Activated CD8-positive, alpha-beta T cell treated with anti-CD3 and anti-CD28 coated beads for 36 hours (primary cell): ENCODE measurements at places on chromosomes 7 and 10. TPM values are rescaled to one million over a fixed set of nuclear protein-coding genes. Genes with fewer than 3 reads are reported as not detected.

DNA sequence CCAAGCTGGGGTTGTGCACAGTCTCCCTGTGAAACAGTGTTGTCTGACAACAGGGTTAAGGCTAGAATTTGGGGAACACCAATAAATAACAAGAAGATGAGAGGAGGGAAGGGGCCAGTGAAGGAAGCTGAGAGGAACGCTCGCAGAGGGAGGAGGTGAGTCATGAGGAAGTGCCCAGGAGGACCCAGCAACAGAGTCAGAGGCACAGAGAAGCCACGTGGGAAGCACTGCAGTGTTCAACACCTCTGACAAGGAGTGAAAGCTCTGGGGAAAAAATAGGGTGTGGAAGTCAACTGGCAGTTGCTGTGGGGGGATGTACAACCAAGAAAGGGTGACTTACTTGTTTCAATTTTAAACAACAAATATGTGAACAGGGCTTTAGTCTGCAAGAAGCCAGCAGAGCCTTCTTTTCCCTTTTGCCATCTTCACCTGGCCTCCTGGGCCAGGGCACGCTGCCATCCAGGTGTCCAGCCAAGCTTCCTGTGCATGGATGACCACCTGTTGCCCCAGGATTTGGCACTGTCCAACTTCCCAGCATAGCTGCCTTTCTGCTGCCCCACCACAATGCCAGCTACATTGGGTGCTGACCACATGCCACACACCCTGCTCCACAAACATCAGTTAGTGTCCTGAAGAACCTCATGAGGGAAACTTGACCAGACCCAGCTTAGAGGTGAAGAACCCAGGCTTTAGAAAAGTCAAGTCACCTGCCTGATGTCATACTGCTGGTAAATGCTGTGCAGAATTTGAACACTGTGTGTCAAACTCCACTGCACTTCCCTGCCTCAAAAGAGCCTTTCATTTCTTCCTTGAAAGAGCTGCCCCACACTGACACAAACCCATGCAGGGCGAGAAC lies 69.6 kb downstream of the ATXN7L1 start:
- DNase-seq: peak; percentile 83

GRCh38 chr7:108251700-108252099 lies 121.5 kb upstream of the LAMB4 start:
- no peak for DNase-seq

- DNase-seq: no peak
Observed at GRCh38 chr10:98295401-98295811, 27.4 kb upstream of the LOXL4 start.

DNA sequence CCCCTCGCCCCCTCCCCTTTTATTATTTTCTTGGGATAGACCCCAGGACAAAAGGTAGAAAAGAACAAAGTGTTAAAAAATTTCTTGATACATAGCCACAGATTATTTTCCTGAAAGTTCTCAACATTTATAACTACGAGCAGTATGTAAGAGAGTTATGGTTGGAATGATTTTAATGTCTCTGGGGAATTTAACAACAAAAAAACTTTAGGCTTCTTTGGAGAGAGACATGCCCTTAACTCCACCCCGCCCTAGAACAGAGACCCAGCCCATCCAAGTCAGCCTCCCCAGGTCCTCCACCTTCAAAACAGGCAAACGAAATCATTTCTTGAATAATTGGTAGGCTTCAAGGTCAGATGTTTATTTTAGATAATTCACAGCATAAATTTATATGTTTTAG lies 97.1 kb downstream of the TCF7L2 start:
- DNase-seq: no peak

DNA sequence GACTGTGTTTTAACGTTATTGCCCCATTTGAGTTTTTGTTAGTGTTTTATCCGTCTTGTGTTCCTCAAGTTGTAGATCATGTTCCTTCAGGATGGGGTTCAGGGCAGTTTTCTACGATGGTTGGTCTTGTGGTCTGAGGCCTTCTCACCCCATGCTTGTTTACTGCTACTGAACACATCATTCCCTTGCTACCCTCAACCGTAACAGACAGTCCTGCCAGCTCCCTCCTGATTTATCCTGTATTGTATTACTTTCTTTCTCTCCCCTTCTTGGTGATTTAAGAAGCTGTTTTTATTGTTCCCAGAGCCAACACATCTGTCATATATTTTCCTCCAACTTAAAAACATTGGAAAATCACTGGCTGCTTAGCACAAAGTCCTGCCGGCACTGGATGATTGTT lies 719.8 kb downstream of the INHBA start:
- DNase-seq: no peak

GRCh38 chr10:62666275-62666674 lies 138.2 kb upstream of the ADO start:
- no peak for DNase-seq

- no peak for DNase-seq
Observed at GRCh38 chr10:101570428-101571270, 17.4 kb downstream of the POLL start.

DNA sequence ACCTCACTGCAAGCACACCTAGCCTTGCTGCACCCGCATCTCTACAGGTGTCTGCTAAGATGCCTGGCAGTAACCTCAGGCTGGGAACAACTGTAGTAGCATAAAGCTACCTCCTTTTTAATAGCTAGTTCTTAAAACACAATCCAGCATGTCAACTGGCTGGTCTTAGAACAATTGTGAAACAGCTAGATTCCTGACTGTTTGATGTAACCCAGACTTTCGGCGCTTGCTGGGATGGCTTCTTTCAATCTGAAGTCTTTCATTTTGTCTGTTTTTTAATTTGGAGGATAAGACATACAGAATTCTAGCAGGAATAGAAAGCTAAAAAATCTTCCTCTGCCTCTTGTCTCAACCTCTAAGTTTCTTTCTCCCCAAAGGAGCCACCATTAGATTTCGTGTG lies 59.8 kb downstream of the GSDME start:
- DNase-seq: no peak

DNA sequence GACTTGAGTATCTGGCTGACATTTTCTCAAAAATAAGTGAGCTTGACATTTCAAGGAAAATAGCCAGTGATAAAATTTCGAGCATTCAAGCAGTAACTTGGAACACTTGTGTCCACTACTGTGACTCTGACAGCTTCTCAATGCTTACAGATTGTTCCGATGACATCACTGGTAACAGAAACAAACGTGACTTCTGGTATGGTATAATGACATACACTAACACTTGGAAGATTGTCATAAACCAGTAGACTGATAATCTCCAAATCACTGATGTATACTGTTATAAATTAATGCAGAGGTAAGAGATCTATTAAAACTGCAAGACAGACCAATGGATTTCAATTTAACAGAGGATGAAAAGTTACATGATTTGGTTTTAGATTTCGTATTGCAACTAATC lies 6.5 kb downstream of the MINDY3 start:
- DNase-seq: no peak

GRCh38 chr7:86914551-86914950 lies 144.9 kb downstream of the ELAPOR2 start:
- no peak for DNase-seq

- no peak for DNase-seq
Observed at GRCh38 chr10:44539178-44539577, 154.3 kb upstream of the CXCL12 start.

DNA sequence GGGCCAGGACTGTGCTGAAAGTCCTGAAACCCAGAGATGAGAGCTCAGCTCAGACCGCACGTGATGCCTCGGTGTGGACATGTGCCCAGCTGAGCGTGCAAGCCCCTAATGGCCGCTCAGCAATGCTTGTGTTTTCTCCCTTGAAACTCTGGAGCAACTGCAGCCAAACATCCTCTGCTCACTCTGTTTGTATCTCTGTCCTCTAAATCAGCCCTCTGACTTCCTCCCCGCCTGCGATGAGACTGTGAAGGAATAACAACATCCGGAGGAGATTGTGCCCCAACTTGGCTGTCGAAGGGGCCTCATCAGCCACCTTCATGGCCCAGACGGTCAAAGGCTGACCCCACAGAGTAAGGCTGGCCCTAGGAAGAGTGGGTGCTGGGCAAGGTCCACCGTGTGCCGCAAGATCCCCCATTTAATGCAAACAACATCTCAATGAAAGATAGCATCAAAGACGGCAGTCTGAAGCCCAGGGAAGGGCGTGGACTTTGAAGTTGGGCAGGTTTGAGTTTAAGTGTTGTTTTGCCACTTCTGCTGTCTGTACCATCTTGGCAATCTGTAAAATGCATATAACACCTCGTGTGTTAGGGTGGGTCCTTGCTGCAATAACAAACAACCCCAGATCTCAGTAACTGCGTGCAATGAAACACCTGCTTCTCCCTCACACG lies 39.9 kb downstream of the CALML3 start:
- no peak for DNase-seq

- no peak for DNase-seq
Observed at GRCh38 chr7:99293650-99294049, 21.0 kb downstream of the MYH16 start.

DNA sequence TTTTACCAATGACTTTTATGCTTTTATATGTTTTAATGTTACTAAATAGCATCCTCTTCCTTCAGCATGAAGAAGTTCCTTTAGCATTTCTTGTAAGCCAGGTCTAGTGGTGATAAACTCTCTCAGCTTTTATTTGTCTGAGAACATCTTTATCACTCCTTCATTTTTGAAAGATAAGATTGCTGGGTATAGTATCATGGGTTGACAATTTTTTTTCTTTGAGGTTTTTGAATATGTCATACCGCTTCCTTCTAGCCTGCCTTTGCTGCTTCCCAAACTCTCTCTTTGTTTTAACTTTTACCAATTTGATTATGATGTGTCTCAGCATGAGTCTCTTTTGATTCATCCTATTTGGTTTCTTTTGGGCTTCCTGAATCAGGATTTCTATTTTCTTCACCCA lies 108.2 kb upstream of the KAT6B start:
- no peak for DNase-seq

- no peak for DNase-seq
Observed at GRCh38 chr10:78342827-78343653, 309.4 kb downstream of the RPS24 start.

DNA sequence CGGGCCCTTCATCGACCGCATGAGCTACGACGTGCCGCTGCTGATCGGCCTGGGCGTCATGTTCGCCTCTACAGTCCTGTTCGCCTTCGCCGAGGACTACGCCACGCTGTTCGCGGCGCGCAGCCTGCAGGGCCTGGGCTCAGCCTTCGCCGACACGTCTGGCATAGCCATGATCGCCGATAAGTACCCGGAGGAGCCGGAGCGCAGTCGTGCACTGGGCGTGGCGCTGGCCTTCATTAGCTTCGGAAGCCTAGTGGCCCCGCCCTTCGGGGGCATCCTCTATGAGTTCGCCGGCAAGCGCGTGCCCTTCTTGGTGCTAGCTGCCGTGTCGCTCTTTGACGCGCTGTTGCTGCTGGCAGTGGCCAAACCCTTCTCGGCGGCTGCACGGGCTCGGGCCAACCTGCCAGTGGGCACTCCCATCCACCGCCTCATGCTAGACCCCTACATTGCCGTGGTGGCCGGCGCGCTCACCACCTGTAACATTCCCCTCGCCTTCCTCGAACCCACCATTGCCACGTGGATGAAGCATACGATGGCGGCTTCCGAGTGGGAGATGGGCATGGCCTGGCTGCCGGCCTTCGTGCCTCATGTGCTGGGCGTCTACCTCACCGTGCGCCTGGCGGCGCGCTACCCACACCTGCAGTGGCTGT lies 1.2 kb downstream of the SLC18A3 start:
- peak; percentile 9 for DNase-seq

GRCh38 chr10:77417806-77418640 lies 219.6 kb downstream of the KCNMA1 start:
- DNase-seq: no peak

GRCh38 chr7:108839076-108839475 lies 269.4 kb downstream of the DNAJB9 start:
- no peak for DNase-seq

- no peak for DNase-seq
Observed at GRCh38 chr10:122182308-122182707, 88.8 kb upstream of the BTBD16 start.

- DNase-seq: no peak
Observed at GRCh38 chr10:84469470-84469869, 141.1 kb downstream of the CCSER2 start.

DNA sequence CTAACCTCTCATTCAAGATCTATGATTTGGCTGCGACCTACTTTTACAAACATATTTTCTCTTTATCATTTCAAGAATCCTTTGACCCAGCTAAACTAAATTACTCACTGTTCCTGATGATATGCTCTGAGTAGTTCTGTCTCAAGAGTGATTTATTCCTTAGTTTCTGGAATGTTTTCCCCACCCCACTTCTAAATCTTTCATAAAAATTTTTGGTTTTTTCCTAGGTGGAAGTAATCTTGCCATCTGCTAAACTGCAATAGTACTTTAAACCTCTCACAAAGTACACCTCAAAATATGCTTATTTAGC lies 170.8 kb downstream of the DNAJC1 start:
- no peak for DNase-seq

DNA sequence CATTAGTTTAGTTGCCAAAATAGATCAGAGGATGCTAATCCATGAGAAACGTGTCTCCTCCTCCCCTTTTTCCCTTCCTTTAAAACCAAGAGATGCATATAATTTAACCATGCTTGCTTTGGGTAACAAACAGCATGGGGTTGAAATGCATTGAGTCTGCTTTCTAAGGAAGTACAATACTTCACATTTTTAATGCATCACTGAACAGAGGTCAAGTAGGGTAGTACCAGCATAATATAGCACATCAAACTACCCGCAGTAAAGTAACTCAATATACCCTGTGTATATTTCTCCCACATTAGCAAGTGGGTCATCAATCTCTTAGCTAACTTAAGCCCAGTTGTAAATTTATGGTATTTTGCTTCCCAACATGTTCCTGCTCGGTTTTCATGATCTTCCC lies 239.3 kb upstream of the SEMA3C start:
- DNase-seq: no peak

The TUBAL3 gene
- not detected for total RNA-seq

The H2BK1 gene
- total RNA-seq: not detected

The ZNF398 gene
- 7.2 TPM for total RNA-seq

The NFKB2 gene
- total RNA-seq: 253 TPM

The HECW1 gene
- total RNA-seq: not detected

The LRRD1 gene
- not detected for total RNA-seq

The SORBS1 gene
- total RNA-seq: 0.13 TPM

The GIMAP4 gene
- total RNA-seq: 97.8 TPM

The PKD2L1 gene
- total RNA-seq: not detected

The KEL gene
- total RNA-seq: 0.49 TPM

The COPG2 gene
- 25.1 TPM for total RNA-seq

The SPACDR gene
- total RNA-seq: 4.6 TPM
